Activated naive CD4-positive, alpha-beta T cell (primary cell): ENCODE measurements at places on chromosomes 5 and 9.

DNA sequence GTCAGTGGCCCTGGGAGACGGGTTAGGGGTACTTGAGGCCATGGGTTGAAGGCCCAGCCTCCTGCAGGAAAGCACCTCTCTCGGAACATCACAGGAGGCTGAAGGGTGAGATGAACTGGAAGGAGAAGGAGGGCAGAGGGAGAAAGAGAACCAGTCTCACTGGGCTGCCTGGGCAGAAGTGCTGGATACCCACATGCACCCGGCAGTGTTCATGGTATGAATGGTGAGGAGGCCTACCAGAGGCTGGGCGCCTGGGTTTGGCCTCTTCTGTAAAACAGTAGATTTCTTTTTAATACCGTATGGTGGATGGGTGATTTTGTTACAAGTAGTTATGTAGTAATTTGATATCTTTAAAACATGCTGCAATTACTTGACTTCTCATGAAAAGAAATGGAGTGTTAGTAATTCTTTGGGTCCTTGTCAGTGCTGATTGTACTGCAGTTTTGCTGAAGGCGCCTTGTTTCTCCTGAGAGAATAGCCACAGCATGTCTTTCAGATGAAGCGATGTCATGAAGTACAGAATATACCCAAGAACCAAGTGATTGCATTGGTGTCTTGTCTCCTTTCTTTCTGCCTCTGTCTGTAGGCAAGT, 258.6 kb downstream of the FANCC start:
- DNase-seq = no peak

DNA sequence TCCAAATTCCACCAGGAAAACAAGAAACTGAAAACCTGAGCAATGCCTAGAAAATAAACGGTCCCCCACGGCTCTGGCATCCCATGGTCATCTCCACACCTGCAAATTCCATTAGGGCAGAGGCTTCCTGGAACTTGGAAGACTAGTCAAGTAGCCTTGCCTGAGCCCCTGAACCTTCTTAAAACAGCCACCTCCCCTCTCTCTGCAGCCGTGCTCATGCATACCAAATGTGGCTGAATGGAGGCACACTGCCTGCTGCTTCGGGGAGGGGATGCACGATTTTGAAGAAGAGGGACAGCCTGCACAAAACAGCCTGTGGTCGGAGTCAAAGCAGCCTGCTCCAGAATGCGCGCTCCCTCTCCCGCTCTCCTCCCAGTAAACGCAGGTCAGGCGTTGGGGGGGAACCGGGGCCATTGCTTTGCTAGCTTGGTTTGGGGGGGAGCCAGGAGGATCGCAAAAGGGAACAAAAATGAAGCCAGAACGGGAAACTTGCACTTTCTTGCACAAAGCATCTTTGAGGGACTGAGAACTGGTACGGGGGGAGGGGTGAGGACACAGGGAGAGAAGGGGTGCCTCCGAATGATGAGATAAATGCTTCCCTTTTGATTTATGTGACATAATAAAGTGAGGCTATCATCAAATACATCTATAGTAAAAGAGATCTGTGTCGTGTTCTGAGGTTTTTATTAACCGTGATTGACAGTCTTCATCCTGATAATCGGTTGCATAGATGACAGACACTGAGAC, at the start of gene TRPM3:
TRPM3 (minus strand) TSS at position 347 of the 747 bp plus-strand sequence; CDS start at position 80, 267 bp downstream.
- DNase-seq = no peak

- DNase-seq = no peak
Measured at GRCh38 chr5:60436518-60436917, 263.4 kb downstream of the DEPDC1B start.

DNA sequence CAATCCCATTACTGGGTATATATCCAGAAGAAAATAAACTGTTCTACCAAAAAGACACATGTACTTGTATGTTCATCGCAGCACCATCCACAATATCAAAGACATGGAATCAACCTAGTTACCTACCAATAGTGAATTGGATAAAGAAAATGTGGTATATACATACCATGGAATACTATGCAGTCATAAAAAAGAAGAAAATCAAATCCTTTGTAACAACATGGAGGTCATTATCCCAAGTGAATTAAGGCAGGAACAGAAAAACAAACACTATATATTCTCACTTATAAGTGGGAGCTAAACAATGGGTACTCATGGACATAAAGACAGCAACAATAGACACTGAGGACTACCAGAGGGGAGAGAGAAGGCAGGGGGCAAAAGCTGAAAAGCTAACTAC, 67.7 kb downstream of the NR2F1-AS1 start:
- DNase-seq = no peak

DNA sequence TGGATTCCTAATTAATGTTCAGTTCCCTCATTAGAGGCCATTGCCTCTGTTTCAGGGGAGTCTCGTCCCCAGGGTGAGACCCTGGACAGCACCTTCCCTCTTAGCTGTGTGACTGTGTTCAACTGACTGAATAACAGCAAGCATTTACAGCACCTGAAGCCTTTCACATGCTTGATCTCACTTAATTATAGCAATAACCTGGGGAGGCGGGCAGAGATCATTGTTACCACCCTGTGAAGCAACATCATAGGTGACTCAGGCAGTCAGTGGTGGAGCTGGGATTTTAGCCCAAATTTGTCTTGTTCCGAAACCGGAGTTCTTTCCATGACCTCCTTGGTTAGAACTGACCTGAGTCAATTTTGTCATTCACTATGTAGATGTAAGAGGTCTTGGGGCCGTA, 105.2 kb upstream of the RAD23B start:
- no peak for DNase-seq

DNA sequence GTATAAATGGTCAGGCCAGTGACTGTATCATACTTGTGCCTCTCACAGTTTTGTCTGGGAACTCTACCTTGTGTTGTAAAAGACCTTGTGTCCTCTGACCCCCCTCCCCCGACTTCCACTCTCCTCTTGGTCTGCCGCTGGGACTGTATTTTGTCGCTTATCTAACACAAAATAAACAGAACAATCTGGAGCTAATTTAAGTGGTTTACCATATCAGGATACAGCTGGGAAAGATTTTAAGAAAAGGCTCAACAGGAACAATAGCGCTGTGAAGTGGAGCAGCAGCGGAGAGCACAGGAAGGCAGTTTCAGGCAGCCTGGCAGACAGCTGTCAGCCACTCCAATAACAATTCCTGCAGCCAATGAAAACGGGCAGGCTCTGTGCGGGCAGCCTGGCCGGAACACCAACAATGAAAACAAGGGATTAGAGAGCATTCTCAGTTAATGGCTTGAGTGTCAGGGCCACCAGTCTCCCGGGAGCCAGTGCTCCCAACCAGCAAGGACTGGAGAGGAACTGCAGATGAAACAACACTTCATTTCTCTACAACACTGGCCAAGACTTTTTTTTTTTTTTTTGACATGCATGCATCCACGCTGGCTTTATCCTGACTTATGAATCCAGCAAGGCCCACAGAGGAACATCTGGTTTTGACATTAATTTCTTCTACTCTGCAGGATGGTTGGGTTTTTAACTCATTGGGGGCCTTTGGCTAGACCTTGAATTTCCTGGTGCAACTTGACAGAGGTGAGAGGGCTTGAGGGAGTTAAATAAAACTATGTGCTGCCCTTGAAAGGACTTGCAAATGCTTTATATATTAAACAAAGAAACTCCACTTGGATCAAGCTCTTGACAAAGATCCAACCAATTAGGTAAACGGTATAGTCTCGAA, 76.7 kb downstream of the ARSB start:
- no peak for DNase-seq
